ENCODE measurements at places on chromosomes 16 and 17. TPM values are rescaled to one million over a fixed set of nuclear protein-coding genes. Genes with fewer than 3 reads are reported as not detected.

- no peak for DNase-seq
Measured at GRCh38 chr16:81094771-81095251, 1.4 kb downstream of the GCSH start.

DNA sequence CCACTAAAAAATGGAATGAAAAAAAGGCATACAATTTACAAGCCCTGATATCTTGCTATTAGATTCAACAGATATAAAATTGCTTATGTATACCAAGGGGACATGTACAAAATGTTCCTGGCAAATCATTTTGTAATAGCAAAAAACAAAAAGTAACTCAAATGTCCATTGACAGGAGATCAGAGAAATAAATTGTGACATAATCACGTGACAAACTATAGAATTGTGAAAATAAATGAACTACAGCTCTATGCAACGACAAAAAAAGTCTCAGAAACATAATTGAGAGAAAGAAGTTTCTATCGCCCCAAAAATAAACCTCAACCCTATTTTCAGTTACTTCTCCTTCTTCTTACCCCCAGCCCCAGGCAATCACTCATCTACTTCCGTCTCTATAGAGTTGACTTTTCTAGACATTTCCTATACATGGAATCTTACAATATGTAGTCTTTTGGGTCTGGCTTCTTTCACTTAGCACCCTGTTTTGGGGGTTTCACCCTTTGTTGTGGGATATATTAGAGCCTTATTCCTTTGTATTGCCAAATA lies 12.1 kb upstream of the ACE start:
- DNase-seq, result no peak

GRCh38 chr16:50245417-50246298 lies 20.7 kb upstream of the ADCY7 start:
- peak; percentile 83 for DNase-seq

- peak; percentile 22 for DNase-seq
Measured at GRCh38 chr16:67296420-67296819, 17.1 kb downstream of the PLEKHG4 start.

DNA sequence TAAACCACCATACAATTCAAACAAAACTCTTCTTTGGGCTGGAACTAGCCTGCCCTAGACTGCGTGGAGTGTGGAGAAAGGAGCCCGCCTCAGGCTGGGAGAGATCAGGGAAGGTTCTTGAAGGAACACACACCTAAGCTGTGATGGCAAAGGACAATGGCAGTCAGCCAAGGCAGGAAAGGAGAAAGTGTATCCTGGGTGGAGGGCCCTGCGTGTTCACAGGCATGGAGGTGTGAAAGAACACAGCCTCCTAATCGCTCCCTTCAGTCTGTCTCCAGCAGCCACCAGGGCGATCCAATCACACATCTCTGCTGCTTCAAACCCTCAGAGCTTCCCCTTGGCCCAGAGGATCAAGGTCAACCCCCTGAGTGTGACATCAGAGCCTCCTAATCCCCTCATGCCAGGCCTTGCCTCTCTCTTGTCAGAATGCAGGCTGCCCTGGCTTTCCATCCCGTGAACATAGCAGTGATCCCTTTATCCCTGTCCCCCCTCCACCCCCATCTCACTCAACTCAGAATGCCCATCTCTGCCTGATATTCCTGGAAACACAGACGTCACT lies 173.0 kb downstream of the KATNIP start:
- no peak for DNase-seq

- no peak for DNase-seq
Measured at GRCh38 chr17:38541281-38541680, 64.5 kb downstream of the SRCIN1 start.

- DNase-seq, result no peak
Measured at GRCh38 chr17:38449364-38449763, 21.1 kb downstream of the ARHGAP23 start.

The OR4D1 gene
- total RNA-seq, result not detected
